WTC11 (cell line): ENCODE measurements at places on chromosomes 1 and 21.

DNA sequence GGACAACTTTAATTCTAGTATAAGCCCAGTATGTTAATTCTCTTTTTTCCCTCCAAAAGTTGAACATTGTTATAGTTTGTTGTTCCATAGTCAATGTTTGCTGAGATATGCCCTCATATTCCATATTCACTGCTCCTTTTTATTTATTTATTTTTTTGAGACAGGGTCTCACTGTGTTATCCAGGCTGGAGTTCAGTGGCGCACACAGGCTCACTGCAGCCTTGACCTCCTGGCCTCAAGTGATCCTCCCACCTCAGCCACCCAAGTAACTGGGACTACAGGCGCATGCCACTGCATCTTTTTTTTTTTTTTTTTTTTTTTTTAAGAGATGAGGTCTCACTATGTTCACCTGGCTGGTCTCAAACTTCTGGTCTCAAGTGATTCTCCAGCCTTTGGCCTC is 38.7 kb downstream of the GFI1 start:
- no peak for DNase-seq
- no peak overlapping the region for H3K27ac ChIP-seq
- no peak overlapping the region for H3K4me3 ChIP-seq
- H3K27me3 ChIP-seq, result no peaks in the 10 kb centered on the region; the same call in 1 of the 2 replicates
- no peaks in the 10 kb centered on the region for H3K36me3 ChIP-seq
- peaks cover 12% of the 10 kb centered on the region for H3K4me1 ChIP-seq

- H3K36me3 ChIP-seq, result peaks cover 12% of the 10 kb centered on the region
- no peak for DNase-seq
These were observed 58.8 kb upstream of the C1orf115 start for GRCh38 chr1:220631238-220631815.

- no peaks in the 10 kb centered on the region for H3K4me1 ChIP-seq
- no peak for DNase-seq
- H3K4me3 ChIP-seq, result no peak overlapping the region
- no peaks in the 10 kb centered on the region for H3K27me3 ChIP-seq
- peaks cover 9% of the 10 kb centered on the region for H3K36me3 ChIP-seq
These were observed 16.7 kb downstream of the UAP1 start for GRCh38 chr1:162578071-162578700.

DNA sequence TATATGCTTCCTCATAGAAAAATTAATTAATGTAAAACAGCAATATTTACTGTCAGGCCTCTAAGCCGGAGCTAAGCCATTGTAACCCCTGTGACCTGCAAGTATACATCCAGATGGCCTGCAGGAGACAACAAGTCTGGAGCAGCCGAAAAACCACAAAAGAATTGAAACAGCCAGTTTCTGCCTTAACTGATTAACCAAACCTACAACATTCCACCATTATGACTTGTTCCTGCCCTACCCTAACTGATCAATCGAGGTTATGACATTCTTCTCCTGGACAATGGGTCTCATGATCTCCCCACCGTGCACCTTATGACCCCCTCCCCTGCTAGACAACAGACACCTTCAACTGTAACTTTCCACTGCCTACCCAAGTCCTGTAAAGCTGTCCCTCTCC is 205.8 kb upstream of the DUSP10 start:
- DNase-seq, result no peak
- H3K36me3 ChIP-seq, result peaks cover 19% of the 10 kb centered on the region
- no peaks in the 10 kb centered on the region for H3K27me3 ChIP-seq
- H3K4me1 ChIP-seq, result peaks cover 4% of the 10 kb centered on the region
- no peak overlapping the region for H3K4me3 ChIP-seq

GRCh38 chr1:84192681-84193080 is 48.6 kb downstream of the PRKACB start:
- H3K36me3 ChIP-seq, result peaks cover 39% of the 10 kb centered on the region
- H3K4me1 ChIP-seq, result no peaks in the 10 kb centered on the region
- H3K27ac ChIP-seq, result no peak overlapping the region
- DNase-seq, result no peak
- H3K27me3 ChIP-seq, result no peaks in the 10 kb centered on the region

- no peak overlapping the region for H3K27ac ChIP-seq
- H3K4me3 ChIP-seq, result no peak overlapping the region
- H3K36me3 ChIP-seq, result peaks cover 16% of the 10 kb centered on the region
- peaks cover 17% of the 10 kb centered on the region for H3K27me3 ChIP-seq
- no peaks in the 10 kb centered on the region for H3K4me1 ChIP-seq
These were observed 29.9 kb upstream of the RPTN start for GRCh38 chr1:152188673-152189591.

DNA sequence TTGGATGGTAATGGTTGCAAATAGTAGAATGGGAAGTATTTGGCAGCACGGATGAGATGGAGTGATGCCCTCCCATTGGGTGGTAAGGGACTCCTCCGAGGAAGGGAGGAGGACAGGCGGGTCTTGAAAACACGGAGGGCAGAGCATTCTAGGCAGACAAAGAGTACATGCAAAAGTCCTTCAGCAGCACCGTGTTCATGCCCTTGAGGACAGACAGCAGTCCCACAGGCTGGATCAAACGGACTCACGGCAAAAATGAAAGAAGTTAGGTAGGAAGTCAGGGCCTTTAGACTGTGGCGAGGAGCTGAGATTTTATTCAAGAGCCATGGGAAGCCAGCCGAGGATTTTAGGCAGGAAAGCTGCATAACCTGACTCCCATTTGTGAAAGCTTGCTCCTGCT is 253.9 kb downstream of the RHOU start:
- H3K36me3 ChIP-seq, result no peaks in the 10 kb centered on the region
- H3K4me3 ChIP-seq, result no peak overlapping the region
- H3K27ac ChIP-seq, result no peak overlapping the region
- DNase-seq, result no peak

- peaks cover 23% of the 10 kb centered on the region for H3K36me3 ChIP-seq
- DNase-seq, result no peak
These were observed 6.2 kb upstream of the CENPS start for GRCh38 chr1:10424034-10424433.

GRCh38 chr1:243253211-243253925 is 1.7 kb downstream of the CEP170 start:
- no peaks in the 10 kb centered on the region for H3K27me3 ChIP-seq
- DNase-seq, result no peak
- H3K4me3 ChIP-seq, result peak overlapping the region; percentile 95
- no peaks in the 10 kb centered on the region for H3K36me3 ChIP-seq
- H3K4me1 ChIP-seq, result peaks cover 48% of the 10 kb centered on the region

GRCh38 chr1:53541761-53542550 is 82.8 kb downstream of the DMRTB1 start:
- H3K27me3 ChIP-seq, result no peaks in the 10 kb centered on the region
- H3K4me3 ChIP-seq, result no peak overlapping the region
- H3K4me1 ChIP-seq, result no peaks in the 10 kb centered on the region; the same call in 1 of the 2 replicates
- peak; percentile 62 for DNase-seq

DNA sequence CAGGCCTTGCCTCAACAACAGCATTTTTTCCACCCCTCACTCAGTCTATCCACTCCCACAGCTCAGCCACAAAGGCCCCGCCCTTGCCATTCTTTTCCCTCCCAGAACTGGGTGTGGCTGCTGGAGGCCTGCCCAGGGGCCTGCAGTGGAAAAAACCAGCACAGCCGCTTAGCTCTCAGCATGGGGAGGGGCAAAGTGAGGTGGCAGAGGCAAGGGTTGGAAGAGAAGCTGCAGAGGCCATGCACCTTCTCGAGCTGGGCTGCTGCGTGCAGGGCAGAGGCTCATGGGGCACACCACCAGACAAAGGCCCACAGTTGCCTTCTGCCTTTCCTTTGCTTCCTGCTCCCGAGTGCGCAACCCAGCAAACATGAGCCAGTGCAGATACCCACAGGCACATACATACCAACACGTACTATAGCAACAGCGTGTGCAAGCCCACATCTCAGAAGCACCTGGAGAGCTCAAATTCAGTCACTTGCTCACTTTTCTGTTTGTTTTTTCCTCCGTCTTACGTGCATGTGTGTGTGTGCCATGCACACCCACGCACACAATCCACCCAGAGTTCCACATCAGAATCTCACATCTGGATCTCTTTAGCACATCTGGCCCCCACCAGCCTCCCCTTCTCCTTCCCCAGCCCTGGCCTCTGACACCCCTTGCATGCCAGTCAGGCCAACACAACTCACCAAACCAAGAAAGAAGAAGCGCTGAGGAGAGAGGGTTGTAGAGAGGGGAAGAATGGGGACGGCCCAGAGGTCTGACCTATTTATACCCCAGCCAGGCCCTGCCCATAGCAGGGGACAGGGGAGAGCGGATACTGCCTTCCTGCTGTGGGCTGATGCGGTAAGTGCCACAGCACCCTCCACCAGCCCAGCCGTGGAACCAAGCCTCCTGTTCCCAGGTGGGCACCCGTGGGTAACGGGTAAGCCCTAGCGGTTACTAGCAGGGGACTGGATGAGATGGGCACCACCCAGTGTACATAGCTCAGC is at the start of gene S100A4:
TSS of gene S100A4 (minus strand) at position 740 of the 989 bp plus-strand sequence. CDS start 1,012 bp downstream, outside the sequence.
- DNase-seq, result peak; percentile 88
- H3K4me3 ChIP-seq, result peak within 1 kb of the TSS; percentile 64
- no peaks in the 10 kb centered on the region; the same call in 1 of the 2 replicates for H3K36me3 ChIP-seq
- no peaks in the 10 kb centered on the region; the same call in 1 of the 2 replicates for H3K27me3 ChIP-seq
- peaks cover 65% of the 10 kb centered on the region for H3K4me1 ChIP-seq

DNA sequence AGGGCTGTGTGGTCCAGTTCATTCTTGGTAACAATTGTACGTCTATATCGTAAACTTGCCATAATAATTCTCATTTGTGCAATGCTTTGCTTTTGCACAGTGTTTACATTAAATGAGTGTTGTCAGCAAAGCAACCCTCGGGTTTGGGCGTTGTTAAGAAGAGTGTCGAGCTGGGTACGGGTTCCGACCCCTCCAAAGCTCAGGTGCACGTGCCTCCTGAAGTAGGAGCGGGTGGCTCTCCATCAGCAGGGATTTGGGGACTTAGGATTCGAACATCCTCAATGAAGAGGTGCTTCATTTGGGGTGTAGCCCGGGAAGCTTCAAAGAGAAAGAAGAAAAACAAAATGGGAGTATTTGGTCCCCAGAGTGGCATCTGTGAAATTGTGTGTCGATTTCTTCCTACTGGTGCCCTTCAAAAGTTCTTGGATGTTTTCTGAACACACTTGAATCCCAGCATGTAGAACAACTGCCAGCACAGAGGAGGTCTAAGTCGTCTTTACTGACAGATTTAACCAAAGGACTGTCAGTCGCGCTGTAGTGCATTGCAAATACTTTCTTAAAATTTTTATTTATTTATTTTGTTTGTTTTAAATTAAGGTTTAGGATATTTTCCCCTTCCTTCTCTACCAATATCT is 1.1 kb downstream of the TRIM58 start:
- H3K27me3 ChIP-seq, result peaks cover 16% of the 10 kb centered on the region
- no peak for DNase-seq
- peak overlapping the region; percentile 72 for H3K4me3 ChIP-seq
- H3K4me1 ChIP-seq, result peaks cover 10% of the 10 kb centered on the region; the same call in 1 of the 2 replicates

GRCh38 chr1:11704194-11704529 is 12.7 kb downstream of the DRAXIN start:
- no peaks in the 10 kb centered on the region for H3K27me3 ChIP-seq
- H3K36me3 ChIP-seq, result no peaks in the 10 kb centered on the region
- peaks cover 57% of the 10 kb centered on the region for H3K4me1 ChIP-seq
- H3K27ac ChIP-seq, result peak overlapping the region; percentile 42; the same call in 1 of the 2 replicates
- DNase-seq, result peak; percentile 48

GRCh38 chr1:1421907-1422464 is 910 bp upstream of the ANKRD65 start:
- no peak for DNase-seq
- H3K36me3 ChIP-seq, result no peaks in the 10 kb centered on the region
- H3K27ac ChIP-seq, result peak overlapping the region; percentile 68
- peaks cover 40% of the 10 kb centered on the region for H3K4me1 ChIP-seq

GRCh38 chr1:156586892-156587477 is 4.6 kb upstream of the NAXE start:
- DNase-seq, result no peak
- H3K27me3 ChIP-seq, result peaks cover 2% of the 10 kb centered on the region
- H3K4me3 ChIP-seq, result no peak overlapping the region
- no peaks in the 10 kb centered on the region for H3K36me3 ChIP-seq
- H3K27ac ChIP-seq, result no peak overlapping the region

DNA sequence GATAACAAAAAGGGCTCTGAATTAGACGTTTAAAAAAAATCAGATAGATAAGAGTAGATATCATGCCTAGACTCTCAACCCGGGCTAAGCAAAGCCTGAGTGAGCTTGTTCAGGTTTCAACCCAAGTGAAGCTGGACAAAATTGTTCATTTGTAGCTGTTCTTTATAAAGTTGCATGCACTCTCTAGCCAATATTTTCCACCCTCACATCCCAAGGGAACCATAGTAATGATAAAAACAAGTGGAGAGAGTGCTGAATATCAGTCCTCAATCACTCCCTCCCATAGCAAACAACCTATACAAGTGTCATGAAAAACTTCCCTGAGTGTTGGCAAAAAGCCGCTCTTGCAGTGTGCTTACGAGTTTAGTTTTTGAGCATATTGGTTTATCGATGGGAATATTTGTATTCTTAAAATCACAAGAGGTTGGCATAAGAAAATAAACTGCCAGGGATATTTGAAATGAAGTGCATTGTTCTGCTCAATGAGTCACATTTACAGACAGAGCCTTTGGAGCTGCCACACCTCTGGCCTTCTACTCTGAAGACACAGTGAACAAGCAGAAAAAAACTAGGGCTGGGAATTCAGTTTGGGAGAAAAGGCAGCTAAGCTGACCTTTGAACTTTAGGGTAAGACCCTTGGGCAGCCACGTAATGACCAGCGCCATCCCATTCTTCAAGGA is 2.2 kb upstream of the CLCA2 start:
- H3K4me3 ChIP-seq, result no peak overlapping the region
- H3K27me3 ChIP-seq, result no peaks in the 10 kb centered on the region

DNA sequence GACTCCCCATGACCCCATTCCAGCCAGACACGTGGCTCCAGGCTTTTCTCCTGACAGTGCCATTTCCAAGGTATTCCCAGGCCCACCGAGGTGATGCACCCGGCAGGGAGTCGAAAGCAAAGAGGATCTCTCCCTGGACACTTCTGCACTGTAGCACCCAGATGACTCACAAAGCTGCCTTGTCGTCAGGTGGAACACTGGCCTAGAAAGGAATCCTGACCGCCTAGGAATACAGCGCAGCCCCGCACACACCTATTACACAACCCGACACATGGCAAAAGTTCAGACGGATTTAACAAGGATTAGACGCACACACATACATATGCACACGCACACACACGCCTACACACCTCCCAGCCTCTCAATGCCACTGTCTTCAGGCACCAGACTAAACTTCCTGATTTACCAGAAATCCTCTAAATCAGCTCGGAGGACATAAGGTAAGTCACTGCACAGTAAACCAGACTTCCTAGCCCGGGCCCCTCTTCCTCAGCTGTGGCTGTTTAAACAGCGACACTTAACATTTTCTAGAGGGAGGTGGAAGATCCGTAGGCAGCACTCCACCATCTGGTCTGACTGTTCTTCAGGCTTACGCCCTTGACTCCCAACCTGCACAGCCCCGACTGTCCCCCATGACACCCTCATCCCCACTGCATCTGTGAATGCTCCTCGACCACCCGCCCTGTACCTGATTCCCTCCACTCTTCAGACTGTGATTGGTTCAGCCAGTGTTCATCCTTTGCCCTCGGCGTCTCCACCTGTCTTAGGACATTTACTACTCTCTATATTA is 12.7 kb downstream of the FAM89A start:
- no peak overlapping the region for H3K4me3 ChIP-seq
- H3K27me3 ChIP-seq, result peaks cover 41% of the 10 kb centered on the region
- peaks cover 8% of the 10 kb centered on the region for H3K4me1 ChIP-seq
- no peaks in the 10 kb centered on the region for H3K36me3 ChIP-seq

- DNase-seq, result no peak
- H3K36me3 ChIP-seq, result peaks cover 14% of the 10 kb centered on the region
- H3K4me3 ChIP-seq, result peak overlapping the region; percentile 81
- H3K4me1 ChIP-seq, result peaks cover 8% of the 10 kb centered on the region
- H3K27ac ChIP-seq, result peak overlapping the region; percentile 72; the same call in 1 of the 2 replicates
- H3K27me3 ChIP-seq, result no peaks in the 10 kb centered on the region
These were observed 92.6 kb downstream of the NID1 start for GRCh38 chr1:235972311-235972689.

- no peaks in the 10 kb centered on the region for H3K27me3 ChIP-seq
- H3K4me3 ChIP-seq, result no peak overlapping the region
- no peak overlapping the region for H3K27ac ChIP-seq
- H3K36me3 ChIP-seq, result no peaks in the 10 kb centered on the region
- DNase-seq, result no peak
These were observed 17.4 kb downstream of the ACTRT2 start for GRCh38 chr1:3038571-3039181.
